GM19239 (cell line): ENCODE measurements at places on chromosomes 3 and 15.

GRCh38 chr3:37347941-37348340 is 173.6 kb upstream of the LRRFIP2 start:
- no peak for DNase-seq

GRCh38 chr3:120196812-120197211 is 88.2 kb downstream of the GPR156 start:
- no peak for DNase-seq

- DNase-seq: no peak
These were observed 33.7 kb upstream of the LIPC start for GRCh38 chr15:58398071-58398470.

- DNase-seq: no peak
These were observed 62.0 kb downstream of the DAPK2 start for GRCh38 chr15:63984331-63984730.

GRCh38 chr3:127732879-127733350 is 60.2 kb downstream of the ABTB1 start:
- no peak for DNase-seq

GRCh38 chr3:51802106-51802703 is 23.2 kb upstream of the IQCF6 start:
- no peak for DNase-seq

GRCh38 chr3:36814776-36815175 is 50.4 kb upstream of the DCLK3 start:
- no peak for DNase-seq

- DNase-seq: no peak
These were observed 691.2 kb downstream of the TBL1XR1 start for GRCh38 chr3:176505878-176506621.

- no peak for DNase-seq
These were observed 14.6 kb upstream of the IL17RD start for GRCh38 chr3:57179580-57180410.

- DNase-seq: no peak
These were observed 4.9 kb downstream of the CHAC1 start for GRCh38 chr15:40958146-40958545.

DNA sequence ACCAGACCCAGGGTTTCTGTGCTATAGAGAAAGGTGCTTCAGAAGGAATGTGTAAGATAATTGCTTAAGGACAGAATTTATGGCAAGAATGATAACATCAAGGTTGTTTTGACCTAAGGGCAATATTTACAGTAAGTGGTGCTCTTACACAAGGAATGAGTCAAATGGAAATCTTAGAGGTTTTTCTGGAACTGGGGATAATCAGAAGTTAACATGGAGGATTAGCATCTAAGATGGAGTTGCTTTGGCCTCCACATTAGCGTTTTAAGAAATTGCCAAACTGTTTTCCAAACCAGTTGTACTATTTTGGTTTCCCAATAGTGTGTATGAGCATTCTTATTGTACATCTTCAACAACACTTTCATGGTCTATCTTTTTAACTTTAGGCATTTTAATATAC is 3.1 kb downstream of the WDR93 start:
- no peak for DNase-seq

DNA sequence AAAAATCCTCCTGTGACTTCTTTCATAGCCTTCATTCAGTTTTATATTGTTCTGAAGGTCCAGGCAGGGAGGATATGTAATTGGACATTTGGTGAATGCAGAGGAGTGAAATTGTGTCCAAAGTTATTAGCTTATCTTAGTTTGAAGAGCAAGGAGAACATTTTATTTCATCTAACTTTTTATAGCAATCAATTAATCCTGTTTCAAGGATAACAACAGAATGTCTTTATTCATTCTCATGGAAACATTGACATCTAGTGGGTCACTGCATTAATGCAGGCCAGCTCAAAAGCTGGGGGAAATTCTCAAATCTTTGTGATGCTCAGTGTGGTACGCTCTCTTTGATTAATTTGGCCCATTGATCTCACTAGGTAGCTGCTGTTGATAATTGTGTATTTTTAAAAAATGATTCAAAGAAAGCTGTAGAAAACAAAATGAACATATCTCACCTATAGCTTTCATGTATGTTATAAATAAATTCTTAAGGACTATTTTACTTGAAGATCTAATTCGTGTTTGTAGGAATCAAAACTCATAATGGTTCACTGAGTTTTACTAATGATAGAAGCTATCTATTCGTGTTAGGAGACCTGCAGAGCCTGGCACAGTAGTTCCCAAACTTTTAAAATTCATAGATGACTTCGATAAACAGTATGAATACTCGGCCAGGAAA is 150.8 kb upstream of the KCNMB2 start:
- DNase-seq: no peak

DNA sequence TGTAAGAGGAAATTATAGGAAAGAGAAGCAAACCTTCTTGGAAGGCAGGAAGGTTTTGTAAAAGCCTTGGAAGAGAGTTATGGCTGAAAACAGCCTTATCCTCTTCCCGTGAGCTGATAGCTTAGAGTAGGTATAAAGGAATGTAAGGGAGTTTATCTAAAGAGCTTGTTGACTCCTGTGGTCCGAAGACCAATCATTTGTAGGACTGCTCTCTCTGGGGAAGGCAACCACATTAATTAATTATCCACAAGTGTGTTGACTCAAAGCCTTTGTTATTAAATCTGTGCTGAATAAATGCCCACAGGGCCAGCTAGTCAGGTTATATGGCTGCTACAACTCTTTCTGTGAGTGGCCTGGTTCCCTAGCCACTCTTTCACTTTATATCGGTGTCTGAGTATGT is 452.1 kb upstream of the RASGRP1 start:
- no peak for DNase-seq

DNA sequence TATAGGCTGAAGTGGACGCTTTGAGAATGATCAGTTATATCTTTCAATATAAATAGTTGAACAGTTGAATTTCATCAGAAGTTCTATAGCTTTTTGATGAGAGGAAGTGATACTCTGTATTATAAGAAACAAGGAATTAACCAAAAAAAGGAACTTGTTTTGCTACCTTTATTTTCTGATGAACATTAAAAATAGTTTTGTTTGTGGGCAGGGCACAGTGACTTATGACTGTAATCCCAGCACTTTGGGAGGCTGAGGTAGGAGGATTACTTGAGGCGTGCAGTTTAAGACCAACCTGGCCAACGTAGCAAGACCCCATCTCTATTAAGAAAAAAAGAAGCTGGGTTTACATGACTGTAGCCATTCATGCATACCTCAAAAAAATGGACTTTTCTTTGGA is 16.7 kb downstream of the BLOC1S6 start:
- no peak for DNase-seq

DNA sequence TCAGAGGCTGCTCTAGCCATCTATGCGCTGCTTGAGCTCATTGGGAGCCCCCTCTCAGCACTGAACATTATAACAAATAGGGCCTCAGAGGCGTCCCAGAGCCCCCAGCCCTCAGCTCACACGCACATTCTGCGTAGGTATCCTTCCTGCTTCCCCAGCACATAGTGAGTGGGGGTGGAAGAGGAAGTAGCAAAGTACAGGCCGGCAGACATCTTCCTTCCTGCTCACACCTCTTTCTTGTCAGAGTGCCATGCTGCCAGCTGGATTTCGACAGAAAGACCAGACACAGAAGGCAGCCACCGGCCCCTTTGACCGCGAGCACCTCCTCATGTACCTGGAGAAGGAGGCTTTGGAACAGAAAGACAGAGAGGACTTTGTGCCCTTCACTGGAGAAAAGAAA is 16.6 kb downstream of the TMOD2 start:
- DNase-seq: no peak

DNA sequence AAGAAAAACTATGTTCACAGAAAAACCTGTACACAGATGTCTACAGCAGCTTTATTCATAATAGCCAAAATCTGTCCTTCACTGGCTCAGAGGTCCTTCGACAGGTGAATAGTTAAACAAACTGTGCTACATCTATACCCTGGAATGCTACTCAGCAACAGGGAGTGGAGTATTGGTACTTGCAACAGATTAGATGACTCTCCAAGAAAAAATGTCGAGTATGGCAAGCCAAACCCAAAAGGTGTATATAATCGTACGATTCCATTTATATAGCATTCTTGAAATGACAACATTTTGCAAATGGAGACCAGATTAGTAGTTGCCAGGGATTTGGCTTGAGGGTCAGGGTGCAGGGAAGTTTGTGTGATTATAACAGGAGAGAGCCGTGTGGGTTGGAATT is 22.4 kb upstream of the RGMA start:
- DNase-seq: no peak

DNA sequence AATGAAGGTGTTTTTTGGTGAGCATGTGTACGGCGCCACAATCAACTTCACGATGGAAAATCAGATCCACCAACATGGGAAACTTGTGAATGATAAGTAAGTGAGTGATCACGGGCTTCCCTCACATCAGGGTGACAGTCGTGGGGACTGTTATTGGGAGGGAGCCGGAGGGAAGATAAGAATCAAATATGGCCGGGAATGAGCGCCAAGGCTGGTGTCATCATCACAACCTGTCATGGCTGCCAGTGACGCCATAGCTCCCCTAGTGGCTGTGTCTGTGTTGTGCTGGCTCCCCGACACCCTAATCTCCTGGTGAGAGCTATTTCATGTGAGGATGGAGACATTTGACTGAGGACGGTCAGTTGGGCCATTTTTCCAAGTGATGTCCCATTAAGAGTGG is 168.5 kb downstream of the SV2B start:
- DNase-seq: no peak

DNA sequence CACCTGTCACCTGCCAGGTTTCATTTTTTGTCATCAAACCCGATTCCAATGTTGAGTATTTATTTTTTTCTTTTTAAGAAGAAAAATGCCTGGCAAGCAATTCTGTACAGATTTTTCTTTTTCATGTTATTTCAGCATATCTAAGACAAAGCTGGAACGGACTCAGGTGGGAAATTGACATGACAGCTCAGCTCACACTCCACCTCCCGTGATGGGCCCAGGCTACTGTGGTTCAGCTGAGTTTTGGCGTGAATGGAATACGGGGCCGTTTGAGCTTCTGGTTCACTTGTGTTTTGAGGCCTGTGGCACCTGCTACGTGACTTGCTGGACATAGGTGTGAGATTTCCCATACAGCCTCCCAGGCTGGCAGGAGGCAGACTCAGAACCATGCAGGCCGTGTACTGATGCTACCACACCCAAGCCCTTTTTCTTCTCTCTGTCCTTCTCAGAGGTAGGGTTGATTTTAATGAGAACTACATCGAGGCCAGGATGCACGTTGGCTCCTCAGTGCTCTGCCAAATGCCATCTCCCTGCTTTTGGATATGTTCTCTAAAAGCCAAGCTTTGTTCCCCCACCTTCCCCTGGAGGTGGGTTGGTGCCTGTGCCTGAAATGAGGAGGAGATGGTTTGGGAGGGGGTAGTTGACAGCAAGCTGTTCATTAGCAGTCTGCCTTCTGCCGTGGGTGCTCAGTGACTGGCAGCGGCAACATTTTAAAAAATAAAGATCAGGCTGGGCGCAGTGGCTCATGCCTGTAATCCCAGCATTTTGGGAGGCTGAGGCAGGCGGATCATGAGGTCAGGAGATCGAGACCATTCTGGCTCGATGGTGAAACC is 48.7 kb downstream of the TRAK1 start:
- no peak for DNase-seq

DNA sequence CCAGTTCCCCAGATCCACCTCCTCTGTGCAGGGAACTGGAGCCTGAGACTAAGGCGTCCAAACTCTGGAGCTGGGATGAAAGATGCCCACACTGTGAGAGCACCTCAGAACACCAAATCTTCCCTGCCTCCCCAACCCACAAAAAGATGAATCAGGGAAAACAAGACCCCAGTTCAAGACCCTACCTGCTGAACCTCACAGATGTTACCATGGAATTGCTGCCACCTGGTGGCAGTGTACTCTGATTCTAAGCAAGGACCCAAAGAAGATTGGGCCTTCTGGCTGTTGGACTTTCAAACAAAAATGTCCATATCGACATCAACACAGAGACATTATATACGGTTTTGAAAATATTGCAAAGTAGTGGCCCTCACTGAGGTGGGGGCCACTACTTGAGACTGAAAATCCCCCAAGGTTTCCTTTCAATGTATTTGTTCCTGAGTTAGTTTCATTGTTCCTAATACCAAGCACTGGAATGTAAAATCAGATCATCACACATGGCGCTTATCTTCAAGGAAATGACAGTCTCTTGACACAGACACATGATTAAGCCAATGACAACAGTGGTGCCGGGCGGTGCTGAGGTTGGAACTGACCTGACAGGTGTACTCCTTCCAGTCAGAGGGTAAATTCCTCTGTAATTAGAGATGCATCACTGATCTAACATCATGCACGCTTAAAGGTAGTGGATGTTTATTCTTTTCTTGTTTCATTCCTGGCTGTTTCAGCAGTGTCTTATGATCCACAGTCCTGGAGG is 67.6 kb downstream of the SLC6A11 start:
- DNase-seq: no peak

- no peak for DNase-seq
These were observed 28.1 kb downstream of the MCF2L2 start for GRCh38 chr3:183400352-183400751.

DNA sequence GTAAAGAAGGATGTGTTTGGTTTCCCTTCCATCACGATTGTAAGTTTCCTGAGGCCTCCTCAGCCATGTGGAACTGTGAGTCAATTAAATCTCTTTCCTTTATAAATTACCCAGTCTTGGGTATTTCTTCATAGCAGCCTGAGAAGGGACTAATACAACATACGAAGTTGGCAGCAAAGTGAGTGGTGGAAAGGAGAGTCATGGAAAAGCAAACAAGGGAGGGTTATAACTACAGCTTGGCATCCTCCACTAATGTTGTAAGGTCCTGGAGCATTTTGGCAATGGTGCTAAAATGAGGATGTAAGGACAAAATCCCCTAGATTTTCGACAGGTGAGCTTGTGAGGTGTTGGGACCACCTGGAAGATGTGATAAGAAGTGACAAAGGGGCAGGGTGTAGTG is 5.8 kb upstream of the TMEM41A start:
- DNase-seq: no peak

DNA sequence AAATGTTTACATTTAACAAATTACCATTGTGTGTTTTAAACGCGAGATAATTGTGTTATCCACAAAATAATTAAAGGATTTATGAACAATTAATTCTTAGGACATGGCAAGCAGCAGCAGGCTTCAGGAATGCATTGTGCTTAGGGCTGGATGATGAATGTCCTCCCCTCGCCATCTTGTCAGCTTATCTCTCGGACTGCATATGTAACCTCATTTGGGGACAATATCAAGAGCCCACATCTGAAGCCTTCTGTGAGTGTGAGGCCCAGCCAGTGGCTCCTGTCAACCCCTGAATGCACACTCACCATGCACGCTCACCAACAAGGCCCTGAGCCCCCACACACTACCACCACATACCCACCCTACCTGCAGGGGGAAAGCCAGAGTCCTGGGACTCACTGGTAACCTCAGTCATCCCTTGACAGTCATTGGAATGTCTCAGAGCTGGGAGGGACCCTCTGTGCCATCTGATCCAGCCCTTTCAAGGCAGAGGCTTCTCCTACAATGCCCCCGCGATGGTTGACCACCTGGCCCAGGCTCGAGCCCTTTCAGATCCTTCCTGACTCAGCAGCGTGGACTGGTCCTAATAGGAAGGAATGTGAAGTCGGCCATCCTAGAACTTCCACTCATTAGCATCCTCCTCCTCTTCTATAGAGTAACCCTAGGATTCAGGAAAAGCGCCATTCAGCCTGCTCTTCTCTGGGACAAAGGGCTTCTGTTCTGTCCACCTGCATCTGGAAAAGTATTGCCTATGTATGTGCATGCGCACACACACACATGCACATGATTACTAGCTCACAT is 38.2 kb downstream of the MRPL46 start:
- no peak for DNase-seq

GRCh38 chr3:76871655-76872054 is 168.2 kb upstream of the ROBO2 start:
- no peak for DNase-seq
